Activated CD4-positive, alpha-beta T cell treated with anti-CD3 and anti-CD28 coated beads, Interleukin-2, amount 10 ng/mL, durations not matched to agents 24 days and 14 days (primary cell): ENCODE measurements at places on chromosomes 3 and 15. TPM values are rescaled to one million over a fixed set of nuclear protein-coding genes. Genes with fewer than 3 reads are reported as not detected.

TMC3 gene
- not detected in 2 replicates for total RNA-seq

GRCh38 chr3:141289228-141289772 lies 57.7 kb downstream of the PXYLP1 start:
- no peak for DNase-seq

RAB5A gene
- total RNA-seq, result 58.7 and 60.5 TPM in 2 replicates

GRCh38 chr3:178078953-178079352 lies 457.3 kb upstream of the KCNMB2 start:
- no peak for DNase-seq

DNA sequence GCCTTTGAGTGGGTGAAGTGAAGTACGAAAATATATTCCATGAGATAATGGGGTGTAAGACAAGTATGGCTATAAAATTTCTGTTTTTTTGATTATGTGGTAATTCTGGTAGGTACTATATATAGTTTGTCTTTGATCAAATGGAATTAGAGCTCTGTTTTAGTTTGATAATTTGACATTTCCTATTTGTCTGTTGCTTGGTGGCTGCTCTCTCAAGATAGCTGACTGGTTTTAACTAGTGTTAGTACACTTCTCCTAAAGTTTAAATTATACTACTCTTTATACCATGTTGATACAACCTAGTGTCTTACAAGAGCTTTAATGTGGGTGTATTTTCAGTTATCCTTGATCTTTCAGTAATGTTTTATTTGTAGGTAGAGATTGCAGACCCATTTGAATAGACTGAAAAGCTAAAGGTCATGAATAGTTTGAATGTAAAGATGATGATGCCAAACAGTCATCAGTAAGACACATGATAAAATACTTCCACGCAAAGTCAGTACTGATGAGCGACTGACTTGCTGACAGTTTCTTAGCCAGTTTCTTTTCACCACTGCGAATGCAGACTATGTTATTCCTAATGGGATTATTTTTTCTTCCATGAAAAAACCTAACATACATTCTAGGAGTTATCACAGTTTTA lies 15.2 kb downstream of the SACM1L start:
- DNase-seq, result no peak

DNA sequence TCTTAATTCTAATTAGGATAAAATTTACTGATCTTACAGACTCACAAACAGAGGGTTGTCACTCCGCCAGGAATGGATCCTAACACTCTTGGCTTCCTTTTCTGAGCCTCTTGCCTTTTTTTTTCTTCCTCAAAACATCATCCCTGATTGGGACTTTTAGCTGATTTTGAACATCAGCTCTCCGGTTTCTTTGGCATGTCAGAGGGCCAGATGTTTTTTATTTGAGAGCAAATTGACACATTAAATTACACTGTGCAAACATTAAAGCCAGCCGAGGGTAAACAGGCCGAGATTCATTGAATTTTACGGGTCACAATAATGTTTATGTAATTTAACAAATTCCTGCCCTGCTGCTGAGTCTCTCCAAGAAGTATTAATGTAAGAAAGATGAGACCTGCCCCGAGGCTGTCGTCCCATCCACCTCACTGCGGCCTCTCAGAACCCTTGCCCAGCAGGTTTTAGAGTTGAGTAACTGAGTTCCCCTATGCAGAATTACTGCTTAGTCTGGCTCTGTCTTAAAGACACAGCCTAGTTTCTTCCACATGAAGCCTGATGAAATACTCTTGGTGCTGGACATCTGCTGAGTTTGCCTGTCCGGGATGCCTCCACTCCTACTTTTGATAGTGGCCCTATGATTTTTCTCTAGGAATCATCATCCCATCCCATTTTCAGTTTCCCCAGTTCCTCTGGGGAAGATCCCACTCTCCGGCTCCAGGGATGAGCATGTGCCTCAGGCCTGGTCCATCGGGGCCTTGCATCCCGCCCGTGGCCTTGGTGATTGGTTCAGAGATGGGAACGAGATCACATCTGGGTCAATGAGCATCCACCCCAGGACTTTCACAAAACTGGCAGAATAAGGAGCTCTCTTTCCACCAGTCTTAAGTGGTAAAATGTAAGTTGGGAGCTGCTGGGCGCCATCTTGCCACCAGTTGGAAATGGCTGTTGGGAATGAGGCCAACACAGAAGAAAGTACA lies 226.6 kb upstream of the TLE3 start:
- DNase-seq, result no peak

- no peak for DNase-seq
Observed at GRCh38 chr3:119402791-119403190, 60.6 kb downstream of the TMEM39A start.

INSYN1 gene
- total RNA-seq, result not detected in 2 replicates

DNA sequence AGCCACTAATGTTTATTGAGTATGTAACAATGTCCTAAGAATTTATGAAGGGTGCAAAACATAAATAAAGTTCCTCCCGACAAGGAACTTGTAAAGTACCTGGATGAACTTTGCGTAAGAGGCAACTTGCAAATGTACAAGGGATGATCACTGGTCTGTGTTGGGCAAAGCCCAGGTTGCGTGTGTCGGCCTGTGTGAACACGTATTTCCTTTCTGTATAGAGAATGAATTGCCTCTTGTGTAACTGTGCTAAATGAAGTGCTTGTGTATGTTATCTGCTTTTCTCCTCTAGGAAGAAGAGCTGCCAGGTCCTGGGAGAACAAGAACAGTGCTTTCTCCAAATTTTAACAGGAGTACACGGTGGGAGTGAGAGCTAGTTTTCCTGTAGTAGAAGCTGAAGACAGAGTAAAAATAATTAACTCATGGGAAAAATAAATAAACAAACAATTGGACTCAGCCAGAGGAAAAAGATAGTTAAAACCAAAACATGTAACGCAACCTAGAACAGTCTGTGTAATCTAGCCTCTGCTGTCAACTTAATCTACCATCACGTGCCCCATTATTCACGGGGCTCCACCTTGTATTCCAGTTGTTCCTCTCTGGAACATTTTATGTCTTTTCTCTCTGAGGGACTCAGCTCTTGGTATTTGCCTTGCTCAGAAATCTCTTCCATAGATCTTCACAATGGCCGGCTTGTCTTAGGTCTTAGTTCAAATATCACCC lies 83.7 kb upstream of the RASGRP1 start:
- DNase-seq, result no peak

DNA sequence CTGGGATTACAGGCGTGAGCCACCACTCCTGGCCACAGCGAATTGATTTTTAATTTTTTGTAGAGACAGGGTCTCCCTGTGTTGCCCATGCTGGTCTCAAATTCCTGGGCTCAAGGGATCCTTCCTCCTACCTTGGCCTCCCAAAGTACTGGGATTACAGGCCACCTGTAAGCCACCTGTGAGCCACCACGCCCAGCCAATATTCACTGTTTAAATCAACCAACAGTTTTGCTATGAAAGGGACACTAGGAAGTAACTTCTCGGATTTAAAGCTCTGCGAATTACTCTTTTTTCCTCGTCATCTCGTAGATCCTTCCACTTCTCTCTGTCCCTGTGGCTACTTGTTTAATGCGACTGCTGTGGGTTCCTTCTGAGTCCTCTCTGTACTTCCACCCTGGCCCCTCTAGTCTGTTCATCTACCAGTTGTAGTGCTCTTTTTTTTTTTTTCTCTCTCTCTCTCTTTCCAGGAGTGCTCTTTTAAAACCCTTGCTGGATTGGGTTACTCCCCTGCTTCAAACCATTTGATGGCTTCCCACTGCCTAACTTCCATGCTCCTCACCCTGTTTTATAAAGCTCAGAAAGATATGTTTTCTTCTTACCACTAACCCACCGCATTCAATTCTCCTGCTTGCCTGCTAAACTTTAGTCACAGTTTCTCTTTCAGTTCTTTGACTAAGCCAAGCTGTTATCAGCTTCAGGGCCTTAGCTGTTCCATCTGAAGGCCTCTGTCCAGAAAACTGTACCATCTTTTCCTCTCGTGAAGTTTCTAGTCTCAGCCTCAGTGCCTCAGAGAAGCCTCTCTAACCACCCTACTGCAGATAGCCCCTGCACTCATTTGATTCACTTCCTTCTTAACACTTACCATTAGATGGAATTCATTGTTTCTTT lies 12.4 kb downstream of the RTF1 start:
- DNase-seq, result peak; percentile 77

NOX5 gene
- not detected in 2 replicates for total RNA-seq

- no peak for DNase-seq
Observed at GRCh38 chr3:13263770-13264467, 156.2 kb downstream of the NUP210 start.

DNA sequence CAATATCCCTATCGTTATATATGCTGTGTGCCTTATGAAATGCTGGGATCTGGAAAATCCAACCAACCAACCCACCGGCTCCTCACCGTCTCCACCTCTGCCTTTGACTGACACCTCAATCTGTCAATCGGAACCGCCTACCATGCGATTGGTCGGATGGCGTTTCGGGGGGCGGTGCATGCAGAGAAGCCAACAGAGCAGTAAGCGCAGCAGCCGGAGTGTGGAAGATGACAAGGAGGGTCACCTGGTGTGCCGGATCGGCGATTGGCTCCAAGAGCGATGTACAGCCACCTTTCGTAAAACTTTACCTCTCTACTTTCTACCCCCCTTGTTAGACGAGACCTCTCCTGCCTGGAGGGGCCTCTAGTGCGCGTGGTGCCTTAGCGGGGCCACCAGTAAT lies 6.3 kb downstream of the CLK3 start:
- DNase-seq, result no peak

- no peak for DNase-seq
Observed at GRCh38 chr15:81398910-81399551, 25.0 kb upstream of the TMC3 start.

LIPH gene
- not detected in 2 replicates for total RNA-seq

B3GNT5 gene
- 25.0 and 27.9 TPM in 2 replicates for total RNA-seq

FBXL2 gene
- total RNA-seq, result not detected in 2 replicates

DNA sequence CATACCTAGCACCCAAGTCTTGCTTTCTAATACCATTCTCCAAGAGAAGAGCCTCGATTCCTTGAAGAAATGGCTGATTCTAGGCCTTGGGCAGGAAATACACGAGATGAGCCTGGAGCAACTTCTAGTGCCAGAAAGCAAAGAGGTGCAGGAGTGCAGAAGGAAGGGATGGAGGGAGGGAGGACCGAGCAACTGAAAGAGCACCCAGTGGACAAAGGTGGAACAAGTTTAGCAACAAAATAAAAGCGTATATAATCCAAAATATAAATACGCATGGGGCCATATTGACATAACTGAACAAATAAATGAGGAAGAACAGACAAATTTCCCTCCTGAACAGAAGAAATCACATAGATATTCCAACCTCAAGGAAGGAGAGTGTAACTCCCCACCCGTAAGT lies 34.4 kb downstream of the CHSY1 start:
- DNase-seq, result no peak
